ENCODE measurements at places on chromosomes 7 and 10.

GRCh38 chr10:22723783-22724182 is 9.4 kb upstream of the PIP4K2A start:
- DNase-seq = no peak

DNA sequence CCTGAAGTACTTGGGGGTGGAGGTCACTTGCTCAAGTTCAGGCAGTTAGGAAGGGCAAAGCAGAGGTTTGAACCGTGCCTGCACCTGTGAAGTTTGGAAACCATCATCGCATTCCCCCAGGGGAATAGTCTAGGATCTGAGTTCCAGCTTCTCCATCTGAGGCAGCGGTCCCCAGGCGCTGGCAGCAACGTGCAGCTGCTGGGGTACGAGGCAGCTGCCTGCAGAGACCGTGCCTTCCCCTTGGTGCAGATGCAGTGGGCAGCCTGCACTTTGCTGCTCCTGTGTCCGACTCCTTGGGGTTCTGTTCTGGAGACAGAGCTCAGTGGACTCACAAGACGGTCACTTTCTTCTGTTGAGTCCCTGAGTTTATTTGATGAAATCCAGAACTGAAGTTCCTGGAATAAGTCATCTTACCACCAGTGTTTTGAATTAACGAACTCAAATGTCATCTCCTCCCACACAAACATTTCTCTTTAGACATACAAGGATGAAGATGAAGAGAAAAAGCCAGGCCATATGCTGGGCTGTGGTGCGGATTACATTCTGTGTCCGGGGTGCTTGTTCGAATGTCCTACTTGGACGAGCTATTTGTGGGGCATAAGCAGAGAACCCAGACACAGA is 19.9 kb upstream of the GIMAP8 start:
- DNase-seq = no peak

DNA sequence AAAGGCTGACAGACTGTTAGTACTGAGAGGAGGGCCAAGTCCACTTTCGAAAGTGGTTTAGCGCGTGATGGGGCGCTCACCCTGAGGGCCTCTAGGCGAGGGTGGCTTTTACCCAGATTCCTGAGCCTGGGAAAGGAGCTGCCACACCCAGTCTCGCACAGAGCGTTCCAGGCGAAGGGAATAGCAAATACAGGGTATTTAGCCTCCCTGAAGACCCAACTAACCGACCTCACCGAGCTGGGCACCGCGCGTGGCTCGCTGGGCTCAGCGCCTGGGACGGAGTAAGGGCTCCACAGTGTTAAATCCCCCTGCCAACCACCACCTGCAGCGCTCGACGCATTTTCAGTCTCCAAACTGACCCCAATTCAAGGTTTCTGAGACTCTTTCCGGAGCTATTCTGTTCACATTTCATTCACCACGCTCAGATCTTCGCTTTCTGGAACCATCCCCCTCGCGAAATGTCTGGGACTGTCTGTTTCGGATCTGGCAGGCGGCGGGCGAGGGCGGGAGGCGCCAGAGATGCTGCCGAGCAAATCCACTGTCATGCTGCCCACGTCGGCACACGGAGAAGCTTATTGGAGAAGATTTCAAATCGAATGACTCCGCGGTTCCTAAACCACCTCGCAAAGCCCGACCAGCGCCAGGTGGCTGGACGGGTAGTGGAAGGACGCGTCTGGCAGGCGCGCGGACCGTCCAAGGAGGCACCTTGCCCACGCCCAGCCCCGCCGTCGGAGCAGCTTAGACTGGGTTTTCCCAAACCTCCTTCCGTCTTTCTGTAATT is 1.4 kb upstream of the OSBPL3 start:
- no peak for DNase-seq

DNA sequence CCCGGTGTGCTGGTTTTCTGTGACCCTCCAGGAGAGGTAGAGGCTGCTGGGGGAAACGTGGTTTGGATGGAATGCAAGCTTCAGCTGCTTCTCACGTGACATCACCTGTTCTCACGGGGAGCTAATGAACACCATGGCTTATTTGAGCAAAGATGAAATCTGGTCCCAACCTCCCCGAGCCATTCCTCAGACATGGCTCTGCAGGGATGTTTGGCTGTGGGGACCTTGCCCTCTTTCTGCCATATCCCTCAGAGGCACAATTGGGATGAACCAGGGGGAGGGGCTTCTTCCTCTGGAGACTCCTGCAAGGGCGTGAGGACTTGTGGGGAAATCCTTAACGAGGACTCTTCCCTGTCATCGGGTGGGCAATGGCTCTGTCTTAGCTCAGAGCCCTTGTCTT is 236.8 kb downstream of the TCERG1L start:
- DNase-seq = no peak

DNA sequence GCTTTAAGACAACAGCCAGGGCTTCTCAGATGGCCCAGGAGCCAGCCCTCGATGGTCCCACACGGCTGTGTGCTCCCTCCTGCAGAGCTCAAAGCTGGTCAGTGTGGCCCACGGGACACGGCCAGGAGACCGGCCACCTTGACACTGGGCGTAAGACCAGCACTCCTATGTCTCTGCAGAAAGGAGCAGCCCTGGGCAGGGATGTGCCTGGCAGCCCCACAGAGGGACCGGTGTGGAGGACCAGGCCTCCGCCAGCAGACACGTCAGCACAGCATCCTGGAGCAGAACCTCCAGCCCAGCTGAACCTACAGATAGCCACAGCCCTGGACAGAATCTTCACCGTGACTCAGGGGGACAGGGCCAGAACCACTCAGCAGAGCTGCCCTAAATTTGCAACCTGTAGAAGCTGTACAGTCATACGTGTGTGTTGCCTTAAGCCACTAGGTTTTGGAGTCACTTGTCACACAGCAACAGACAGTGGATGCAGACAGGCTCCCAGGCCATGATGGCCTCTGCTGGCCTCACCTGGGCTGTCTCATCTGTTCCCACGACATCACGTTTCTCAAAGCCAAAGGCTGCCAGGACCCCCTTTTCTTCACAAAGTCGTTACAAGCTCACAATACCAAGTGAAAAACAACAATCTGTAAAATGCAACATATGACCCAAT is 132.4 kb downstream of the DIP2C start:
- no peak for DNase-seq

DNA sequence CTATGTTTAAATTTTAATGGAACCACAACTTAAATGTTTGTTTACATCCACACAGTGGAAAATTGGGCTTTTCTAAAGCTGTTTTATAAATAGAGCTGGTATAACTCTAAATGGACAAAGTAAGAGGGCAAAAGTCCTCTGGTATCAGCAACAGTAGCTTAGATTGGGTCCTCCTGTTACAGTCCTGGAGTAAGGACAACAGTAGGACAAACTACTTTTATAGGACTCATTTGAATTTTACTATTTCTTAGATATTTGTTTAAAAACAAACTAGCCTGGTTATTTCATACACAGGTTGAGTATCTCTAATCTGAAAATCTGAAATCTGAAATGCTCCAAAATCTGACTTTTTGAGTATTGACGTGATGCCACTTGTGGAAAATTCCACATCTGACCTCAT is 8.4 kb downstream of the VCL start:
- no peak for DNase-seq

DNA sequence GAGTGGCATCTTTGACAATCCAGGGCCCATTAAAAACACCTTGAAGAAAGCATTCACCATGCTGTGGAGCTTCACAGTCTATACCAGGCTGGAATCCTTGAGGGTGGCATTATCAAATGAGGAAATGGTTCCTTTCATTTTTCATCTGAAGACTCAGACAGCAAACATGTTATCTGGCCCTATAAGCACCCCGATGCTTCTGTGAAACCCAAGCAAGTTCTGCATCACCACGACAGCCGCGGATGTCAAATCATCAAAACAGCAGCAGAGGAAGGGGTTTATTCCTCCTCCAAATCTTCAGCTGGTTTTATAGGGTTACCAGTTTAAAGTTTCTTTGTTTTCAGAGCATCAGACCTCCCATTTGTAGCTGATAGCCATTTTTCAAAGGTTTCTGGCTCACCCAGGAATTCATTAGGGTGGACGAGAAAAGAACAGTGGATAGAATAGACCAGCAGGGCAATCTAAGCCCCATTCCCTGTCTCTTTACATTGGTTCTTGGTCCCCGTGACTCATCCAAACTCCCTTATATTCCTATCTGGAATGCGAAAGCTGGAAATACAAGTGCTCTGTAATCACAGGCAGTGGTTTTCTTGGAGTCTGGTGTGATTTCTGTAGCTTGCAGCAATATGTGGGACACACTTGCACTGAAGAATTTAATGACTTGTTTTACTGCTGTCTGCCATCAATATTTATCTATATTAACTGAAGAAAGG is 217.9 kb downstream of the SKAP2 start:
- no peak for DNase-seq

DNA sequence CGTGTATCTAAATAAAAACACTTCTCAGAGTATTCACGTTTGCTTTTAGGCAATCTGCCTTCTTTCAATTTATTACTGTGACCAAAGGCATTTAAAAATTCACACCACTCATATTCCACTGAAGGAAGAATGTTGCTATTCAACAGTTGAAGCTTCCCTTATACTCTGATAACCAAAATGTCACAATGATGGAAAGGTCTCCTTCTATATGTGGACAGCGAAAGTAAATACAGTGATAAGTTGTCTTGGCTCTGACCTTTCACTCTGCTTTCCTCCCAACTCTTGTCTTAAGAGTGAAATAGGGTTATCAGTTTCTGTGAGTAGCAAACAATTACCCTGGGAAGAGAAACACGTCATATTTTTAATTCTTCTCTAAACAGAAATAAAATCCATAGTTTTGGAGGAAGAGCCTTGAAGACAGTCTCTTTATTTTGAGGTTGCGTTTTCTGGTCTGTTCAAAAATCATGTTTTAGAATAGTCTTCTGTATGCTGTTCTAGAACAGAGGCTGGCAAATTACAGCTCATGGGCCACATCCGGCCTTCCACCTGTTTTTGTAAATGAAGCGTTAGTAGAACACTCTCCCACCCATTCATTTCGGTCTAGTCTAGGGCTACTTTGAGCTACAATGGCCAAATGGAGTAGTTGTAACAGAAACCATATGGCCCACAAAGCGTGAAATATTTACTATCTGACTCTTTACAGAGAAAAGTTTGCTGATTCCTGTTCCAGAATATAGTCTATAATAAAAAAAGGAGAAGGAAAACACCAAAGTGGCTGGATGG is 41.3 kb downstream of the ETV1 start:
- DNase-seq = no peak

DNA sequence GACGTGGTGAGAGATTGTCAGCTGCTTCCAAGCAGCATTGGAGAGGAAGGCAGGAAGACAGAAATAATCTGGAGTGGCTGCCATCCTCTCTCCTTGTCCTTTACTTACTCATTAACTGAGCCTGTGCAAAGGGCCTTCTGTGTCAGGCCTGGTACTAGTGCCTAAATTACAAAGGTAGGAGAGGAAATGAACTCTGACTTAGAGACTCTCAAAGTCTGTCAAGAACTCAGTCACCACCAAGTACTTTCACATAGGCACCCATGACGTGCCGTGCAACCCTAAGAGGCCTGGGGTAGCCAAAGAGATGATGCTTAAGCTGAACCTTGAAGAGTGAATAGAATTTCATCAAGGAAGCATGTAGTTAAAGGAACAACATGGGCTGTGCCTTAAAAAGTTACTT is 866.9 kb downstream of the LRMDA start:
- no peak for DNase-seq

- DNase-seq = no peak
Observed at GRCh38 chr7:107867858-107868466, 23.0 kb upstream of the DLD start.

GRCh38 chr10:44627591-44628354 is 242.9 kb upstream of the CXCL12 start:
- no peak for DNase-seq

DNA sequence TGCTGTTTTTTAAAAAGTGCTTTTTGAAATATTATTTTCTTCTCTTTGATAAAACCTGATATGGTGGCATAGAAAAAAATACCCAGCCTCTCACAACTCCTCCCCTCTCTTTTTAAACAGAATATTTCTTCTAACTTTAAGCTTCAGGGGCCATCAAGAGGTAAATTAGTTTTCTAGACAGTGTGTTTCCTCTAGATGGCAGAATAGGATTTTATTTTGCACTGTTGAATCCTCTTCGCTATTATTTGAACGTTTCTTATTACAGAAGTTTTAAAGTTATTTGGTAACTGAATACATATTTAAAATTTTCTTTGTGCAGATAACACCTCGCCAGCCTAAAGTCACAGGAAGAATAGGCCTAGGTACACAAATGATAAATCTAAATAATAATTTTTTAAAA is 30.3 kb downstream of the ARL5B start:
- no peak for DNase-seq

DNA sequence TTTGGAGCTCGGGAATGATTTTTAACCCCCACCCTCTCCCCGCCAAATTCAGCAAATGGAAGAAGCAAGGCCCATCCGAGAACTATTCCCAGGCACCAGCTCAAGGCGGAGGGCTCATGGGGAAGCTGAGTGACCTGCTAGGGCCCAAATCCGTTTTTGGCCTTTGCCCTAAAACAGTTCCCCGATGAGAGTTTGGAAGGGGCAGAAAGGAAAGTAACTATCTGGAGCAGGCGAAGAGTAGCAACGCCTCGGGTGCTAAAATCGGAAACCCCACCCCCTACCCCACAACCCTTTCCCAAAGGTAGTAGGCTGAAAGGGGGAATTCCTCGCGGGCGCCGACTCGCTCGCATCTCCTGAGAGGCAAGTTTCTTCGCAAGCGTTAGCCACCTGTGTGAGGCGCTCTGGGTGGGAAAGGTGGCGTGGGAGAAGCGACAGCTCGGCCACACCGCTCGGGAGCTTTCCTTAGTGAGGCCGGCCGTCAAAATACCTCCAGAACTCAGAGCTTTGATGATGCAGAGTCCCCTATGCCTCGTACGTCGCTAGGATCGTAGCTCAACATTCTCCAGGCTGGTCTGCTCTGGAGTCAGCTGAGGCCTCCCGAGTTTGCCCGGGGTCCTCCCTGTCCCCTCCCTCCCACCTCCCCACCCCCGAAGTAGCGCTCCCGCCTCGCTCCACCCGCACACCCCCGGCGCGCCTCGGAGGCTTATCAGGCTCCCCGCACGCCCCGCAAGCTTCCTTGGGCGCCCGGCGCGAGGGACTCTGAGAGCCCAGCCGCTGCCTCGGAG is 642 bp upstream of the PRKG1 start:
- DNase-seq = no peak

GRCh38 chr10:104480797-104481196 is 127.2 kb downstream of the CFAP58 start:
- DNase-seq = no peak

GRCh38 chr10:86899132-86899531 is 58.3 kb downstream of the MMRN2 start:
- DNase-seq = no peak

GRCh38 chr7:120014925-120015465 is 258.0 kb upstream of the KCND2 start:
- no peak for DNase-seq

DNA sequence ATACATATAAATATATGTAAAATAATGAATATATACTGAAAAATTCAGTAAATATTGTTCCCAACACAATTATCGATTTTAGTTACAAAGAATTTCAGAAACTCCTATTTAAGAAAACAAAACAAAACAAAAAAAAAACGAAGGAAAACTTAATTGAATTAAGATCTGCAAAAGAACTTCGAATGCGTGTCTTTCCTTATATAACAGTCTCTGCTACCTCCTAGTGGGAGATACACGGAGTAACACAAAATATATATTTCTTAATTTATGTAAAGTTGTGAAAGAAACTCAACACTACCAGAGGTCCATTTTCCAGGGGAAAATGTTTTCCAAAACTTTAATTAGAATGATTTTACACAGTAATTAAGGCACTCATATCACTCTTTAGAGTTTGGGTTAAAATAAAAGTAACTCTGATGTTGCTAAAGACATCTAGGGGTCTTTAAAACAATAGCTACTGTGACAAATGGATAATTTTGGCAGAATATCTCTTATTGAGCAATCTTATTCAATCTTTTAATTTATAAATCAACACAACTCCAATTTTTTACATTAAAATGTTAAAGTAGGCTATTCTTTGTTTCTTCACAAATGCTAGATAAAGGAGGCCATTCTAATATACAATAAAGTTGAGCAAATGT is 41.6 kb downstream of the NEBL start:
- no peak for DNase-seq

Data from KG1 (cell line).